ENCODE measurements at places on chromosomes 1 and 21.

DNA sequence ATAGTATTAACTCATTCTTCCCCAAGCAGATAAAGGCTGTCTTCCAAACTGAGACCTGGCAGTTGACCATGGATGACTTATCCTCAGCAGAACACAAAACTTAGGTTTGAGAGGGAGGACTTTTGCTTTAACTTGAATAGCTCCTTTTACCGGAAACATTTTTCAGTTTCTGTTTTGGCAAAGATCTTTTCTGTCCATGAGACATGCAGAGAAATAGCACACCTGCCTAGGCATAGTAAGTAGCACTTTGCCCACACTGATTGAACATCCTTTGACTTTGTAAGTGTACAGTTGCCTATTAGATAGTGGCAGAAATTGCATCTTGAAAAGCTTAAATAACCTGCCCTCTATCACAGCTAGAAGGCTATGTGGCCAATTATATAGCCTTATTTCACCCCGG, 1962.5 kb downstream of the MRPL39 start:
- DNase-seq = no peak

GRCh38 chr1:23748016-23748415, 4.7 kb downstream of the ELOA start:
- DNase-seq = no peak

DNA sequence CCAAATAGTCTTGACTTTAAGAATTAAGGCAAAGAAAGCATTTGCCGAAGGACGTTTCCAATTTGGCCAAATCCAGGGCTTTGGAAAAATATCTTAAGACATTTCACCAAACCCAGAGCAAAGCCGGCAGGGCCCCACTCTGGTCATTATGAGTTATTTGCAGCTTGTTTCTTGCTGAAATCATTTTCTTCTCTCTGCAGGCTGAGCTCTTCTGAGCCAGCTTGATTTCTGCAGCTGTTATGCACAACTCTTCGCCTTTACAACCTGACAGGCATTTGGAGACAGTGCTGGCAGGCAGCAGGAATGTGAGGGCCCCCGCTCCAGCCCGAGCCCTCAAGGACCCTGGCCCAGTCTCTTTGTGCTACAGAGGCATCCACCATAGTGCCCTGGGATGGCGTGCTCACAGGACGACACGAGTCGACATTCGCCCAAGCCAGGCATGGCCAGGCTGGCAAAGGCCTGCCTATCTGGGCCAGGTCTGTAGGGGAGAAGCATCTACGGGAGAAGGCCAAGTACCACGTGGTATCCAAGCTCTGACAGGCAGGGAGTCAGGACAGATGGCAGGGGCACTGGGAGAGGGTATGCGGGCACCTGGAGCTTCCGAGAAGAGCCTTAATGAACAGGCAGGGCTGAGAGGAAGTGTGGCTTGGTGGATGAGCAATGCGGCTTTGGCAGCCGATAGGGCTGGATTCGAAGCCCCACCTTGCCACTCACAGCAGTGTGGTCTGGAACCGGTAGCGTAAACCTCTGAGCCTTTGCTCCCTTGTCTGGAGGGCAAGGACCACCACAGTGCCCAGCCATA, 32.3 kb downstream of the SYF2 start:
- no peak for DNase-seq

GRCh38 chr1:21022279-21023040, 154.2 kb downstream of the EIF4G3 start:
- DNase-seq = peak; percentile 100

GRCh38 chr21:34642211-34643075, 26.4 kb upstream of the CLIC6 start:
- DNase-seq = no peak

DNA sequence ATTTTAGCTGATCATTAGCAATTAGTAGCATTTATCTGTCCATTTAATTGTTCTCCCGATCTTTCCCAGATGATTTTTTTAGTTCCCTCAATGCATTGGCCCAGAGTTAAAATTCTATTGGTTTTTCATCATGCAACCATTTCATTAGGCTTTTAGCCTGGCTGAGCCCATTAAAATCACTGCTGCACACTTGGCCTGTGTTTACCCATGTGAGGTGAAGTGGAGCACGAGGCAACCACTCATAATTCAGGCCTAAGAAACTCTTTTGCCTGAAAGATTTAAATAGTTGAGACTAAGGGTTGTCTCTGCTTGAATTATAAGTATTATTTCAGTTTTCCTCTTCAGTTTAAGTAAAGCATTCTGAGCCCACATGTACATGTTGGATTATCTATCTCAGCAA, 889.0 kb upstream of the ADGRL4 start:
- no peak for DNase-seq

DNA sequence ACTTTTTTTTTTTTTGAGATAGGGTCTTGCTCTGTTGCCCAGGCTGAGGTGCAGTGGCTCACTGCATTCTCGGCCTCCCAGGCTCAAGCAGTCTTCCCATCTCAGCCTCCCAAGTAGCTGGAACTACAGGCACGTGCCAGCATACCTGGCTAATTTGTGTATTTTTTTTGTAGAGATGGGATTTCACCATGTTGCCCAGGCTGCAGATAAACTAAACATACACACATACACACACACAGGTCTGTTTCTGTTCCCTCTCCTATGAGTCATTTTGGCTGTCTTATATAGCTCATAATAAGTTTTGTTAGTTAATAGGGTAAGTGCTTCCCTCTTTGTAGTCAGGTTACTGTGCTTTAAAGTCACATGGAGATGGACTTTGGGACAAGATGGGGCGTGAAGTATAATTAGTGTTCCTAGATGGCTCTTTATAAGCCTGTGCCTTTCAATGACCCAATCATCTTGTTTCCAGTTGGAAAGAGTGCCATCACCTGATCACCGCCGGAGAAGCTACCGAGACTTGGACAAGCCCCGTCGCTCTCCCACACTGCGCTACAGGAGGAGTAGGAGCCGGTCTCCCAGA, 9.1 kb downstream of the PRPF38A start:
- no peak for DNase-seq

DNA sequence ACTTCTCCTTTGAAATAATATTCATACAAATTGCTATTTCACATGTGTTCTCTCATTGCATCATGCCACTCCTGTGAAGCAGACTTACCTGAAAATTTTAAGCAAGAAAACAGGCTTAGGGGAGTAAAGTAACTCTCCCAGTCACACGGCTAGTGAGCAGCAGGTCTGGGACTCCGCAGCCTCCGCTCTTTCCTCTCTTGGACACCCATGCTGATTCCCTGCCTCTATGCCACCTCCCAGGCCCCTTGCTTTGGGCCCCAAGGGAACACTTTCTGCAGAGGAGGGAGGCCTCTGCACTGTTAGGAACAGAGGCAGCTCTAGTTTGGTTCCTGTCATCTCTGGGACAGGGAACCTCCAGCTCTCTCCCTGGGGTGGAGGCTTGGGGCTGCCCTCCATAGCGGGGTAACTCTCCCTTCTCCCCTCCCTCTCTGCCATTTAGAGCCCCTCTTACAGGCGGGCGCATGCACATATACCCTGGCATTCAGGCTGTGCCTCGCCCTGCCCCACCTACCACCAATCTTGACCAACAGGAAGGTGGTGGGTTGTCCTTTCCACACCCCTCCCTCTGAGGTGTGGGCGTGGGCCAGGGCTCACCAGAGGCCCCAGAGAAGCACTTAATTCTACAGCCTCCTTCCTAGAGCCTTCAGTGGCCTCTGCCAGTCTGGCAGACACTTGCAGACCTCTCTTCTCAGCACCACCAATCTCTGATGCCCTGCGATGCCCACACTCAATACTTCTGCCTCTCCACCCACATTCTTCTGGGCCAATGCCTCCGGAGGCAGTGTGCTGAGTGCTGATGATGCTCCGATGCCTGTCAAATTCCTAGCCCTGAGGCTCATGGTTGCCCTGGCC, at the start of gene RXFP4:
TSS of gene RXFP4 (plus strand) at position 646 of the 852 bp plus-strand sequence. CDS start at position 718, 72 bp downstream.
- peak; percentile 20 for DNase-seq

- DNase-seq = no peak
Observed at GRCh38 chr21:33151941-33152731, 77.6 kb upstream of the IFNAR2 start.
